CD4-positive, alpha-beta T cell treated with Interferon alpha-2 for 1 hour (primary cell): ENCODE measurements at places on chromosomes 5 and 9.

DNA sequence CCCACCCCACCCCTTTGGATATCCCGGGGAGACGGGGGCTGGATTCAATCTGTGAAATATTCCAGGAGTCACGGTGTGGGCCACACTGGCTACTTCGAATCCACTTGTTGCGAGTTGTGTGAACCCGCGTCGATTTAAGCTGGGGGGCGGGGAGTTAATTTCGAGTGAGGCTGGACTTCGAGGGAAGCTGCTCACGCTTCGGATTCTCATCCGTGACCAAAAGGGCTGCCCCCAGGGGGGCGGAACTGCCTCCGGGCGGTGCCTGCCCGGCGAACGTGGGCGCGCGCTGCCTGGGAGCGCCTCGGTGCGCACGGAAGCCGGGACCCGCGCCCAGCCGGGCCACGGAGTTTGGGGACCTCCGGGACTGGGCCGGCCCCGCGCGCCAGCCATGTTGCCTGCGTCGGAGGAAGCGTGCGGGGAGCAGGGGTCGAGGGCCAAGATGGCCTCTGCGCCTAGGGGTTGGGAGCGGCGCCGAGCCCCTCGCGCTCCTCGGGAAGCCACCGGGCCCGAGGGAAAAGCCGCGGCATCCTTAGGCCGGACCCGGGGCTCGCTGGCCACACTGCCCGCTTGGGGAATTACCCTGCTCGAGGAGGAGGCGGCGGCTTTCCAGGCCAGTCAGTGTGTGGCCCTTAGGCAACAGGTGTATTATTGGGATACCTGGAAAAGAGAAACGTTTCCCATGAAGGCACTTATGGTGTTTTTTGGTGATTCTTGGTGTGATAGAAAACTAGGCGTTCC is 975 bp downstream of the OCLN start:
- no peak for DNase-seq

DNA sequence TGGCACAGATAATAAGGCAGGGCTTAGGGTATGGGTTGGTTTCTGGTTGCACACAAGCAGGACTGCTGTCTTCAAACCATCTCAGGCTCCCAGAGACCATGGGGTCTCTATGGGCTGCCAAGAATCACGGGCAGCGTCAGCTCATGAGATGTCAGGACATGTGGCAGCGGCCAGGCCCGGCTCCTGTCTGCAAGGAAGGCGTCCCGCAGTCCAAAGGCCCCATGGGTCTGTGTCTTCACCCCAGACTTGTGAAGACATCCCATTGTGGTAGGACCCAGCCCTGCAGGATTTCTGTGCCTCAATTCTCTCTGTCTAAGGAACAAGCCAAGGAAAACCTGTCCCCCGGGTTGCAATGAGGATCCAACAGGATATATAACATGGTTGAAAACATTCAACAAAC is 32.6 kb downstream of the IPPK start:
- DNase-seq: no peak

- DNase-seq: no peak
Observed at GRCh38 chr5:41966401-41967105, 41.5 kb downstream of the FBXO4 start.

DNA sequence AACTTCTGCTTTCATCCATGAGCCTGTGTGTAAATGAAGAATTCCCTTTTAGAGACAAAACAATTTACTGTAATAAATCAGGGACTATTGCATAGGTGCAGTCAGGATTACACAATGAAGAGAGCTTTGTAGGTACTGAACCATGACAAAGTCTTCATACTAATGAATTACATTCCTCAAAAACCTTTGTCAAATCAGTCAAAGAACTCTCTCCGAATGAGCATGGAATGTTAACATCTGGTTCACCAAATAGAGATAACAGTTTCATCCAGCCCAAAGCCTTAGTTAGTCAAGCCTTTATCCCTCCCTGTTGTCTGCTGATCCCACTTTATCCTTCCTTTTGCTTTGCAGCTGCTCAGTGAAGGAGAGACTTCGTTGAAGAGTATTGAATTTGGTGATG is 62.9 kb upstream of the DMRTA1 start:
- DNase-seq: no peak

GRCh38 chr5:129664336-129664937 is 83.5 kb upstream of the MINAR2 start:
- DNase-seq: peak; percentile 30

- DNase-seq: no peak
Observed at GRCh38 chr9:74953235-74953751, 581 bp upstream of the C9orf40 start.

- DNase-seq: no peak
Observed at GRCh38 chr5:123107343-123108244, 18.6 kb downstream of the PRDM6 start.

DNA sequence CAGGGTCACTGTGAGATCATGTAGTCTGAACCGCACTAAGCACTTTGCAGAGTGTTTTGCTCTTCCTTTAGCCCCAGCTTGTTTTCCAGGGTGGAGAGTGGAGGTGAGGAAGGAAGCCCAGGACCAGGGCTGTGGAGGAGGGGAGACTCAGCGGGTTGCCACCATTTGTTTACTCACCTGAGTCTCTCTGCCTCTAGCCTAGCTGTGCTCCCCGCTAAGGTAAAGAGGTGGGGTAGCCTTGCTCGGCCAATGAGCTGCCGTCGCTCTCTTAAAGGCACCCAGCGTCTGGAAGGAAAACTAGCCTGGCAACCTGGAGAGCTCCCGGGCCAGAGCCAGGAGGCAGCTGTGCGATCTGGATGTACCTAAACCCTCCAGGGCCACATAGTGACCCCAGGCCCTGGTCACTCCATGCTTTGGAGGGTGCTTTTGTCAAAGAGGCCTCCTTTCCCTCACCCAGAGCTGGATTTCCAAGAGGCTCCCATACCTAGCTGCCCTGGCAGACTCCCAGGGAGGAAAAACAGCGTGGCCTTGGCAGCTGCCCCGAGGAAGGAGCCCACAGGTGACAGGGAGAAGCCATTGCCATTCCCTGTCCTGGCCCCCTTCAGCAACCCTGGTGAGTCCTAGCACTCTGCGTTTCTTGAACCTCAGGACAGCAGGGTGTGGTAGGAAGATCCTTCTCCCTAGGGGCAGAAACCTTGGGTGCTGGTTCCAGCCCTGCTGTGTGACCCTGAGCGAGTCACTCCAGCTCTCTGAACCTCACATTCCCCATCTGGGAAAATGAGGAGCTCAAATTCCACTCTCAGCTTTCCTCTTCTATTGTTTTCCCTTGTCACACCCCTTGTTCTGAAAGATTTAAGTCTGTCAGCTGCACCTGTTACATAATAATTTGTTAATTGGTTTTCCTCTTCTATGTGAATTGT is 42.4 kb upstream of the LARP1 start:
- no peak for DNase-seq

DNA sequence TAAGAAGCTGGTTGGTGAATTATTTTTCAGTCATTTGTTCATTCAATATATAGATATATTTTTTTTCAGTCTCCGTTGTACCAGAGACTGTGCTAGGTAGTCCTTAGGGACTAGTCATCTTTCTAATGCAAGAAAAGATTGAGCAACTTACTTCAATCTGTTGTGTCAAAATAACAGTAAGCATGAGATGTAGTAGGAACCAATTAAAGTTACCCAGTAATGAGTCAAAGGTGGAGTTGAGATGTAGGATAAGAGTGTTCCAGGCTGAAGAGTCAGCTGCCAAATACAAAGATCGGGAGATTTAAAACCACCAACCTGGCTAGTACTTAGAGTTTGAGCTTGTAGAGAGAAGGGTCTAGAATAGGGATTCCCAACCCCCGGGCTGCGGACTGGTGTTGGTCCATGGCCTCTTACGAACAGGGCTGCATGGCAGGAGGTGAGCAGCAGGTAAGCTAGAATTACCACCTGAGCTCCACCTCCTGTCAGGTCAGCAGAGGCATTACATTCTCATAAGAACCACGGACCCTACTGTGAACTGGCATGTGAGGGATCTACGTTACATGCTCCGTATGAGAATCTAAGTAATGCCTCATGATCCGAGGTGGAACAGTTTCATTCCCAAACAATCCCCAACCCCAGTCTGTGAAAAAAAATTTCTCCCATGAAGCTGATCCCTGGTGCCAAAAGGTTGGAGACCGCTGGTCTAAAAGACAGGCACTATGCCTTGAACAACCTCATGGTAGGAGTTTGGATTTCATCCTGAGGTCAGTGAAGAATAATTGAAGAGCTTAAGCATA is 1241.5 kb upstream of the WWC1 start:
- DNase-seq: no peak

DNA sequence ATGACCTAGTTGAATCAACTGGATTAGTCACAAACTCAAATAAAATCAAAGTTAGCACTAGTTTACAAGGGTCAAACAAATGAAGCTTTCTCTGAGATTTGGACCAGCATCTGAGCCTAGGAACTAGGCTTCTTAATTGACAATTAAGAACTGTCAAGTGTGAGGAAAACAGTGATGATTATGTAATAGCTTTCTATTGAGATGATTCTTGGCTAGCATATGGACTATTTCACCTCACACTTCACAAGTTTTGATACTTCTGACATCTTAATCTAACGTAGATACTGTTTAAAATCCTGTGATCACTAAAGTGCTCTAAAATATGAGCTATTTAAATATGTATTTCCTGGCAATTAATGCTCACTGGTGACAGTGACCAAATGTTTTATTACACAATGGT is 542.9 kb downstream of the EFNA5 start:
- DNase-seq: no peak

DNA sequence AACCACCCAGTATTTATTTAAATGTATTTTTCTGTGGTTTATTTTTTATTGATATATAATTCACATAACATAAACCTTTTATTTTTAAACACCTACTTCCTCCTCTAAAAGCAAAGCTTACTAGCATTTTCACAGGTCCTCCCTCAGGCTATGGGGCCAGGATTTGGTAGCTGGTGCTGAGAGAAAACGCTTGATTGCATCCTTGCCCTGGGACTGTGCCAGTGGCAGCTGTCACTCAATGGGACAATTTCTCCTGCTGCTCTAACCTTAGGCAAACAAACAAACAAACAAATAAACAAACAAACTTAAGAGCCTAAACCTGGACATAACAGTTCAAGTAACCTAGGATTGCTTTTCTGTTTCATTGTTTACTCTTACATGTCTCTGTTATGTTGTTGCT is 102.7 kb downstream of the FOCAD start:
- no peak for DNase-seq

- DNase-seq: no peak
Observed at GRCh38 chr9:4690144-4690543, 10.8 kb downstream of the CDC37L1 start.

- no peak for DNase-seq
Observed at GRCh38 chr5:142748132-142748531, 22.0 kb upstream of the ARHGAP26 start.

DNA sequence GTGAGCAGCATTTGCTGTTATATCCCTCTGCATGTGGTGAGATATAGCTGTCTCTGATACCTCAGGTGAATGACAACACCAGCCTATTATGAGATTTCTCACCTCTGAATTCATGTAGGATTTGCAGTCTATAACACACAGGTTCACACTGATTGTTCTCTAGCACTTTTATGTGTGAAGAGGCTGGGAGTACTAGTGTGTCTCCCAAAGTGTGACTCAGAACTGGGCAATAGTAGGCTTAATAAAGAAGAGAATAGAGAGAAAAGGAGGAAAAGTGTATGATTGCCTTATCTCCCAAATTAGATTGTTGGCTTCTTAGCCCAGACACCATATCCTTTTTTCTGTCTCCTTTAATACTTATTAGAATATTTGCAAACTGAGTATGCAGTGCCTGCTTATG is 232.0 kb downstream of the PJA2 start:
- DNase-seq: no peak

DNA sequence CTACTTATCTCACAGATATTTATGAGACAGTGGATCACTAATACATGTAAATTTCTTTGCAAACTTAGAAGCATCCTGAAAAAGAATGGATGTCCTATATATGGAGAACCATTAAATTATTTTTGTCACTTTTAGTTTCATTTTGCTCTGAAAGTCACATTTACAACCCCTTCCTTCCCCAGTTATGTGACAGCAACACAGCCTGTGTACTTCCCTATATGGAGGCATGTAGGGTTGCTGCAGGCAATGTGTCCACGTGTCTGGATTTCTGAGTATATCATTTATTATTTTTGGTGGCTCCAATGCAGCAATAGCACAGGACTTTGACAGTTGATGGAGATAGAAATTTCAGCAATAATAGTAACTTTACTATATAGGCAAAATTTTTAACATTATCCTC is 156.4 kb downstream of the ST8SIA4 start:
- DNase-seq: peak; percentile 1

- DNase-seq: no peak
Observed at GRCh38 chr9:121609822-121610637, 41.4 kb upstream of the DAB2IP start.
